ENCODE measurements at places on chromosomes 16 and 17. TPM values are rescaled to one million over a fixed set of nuclear protein-coding genes. Genes with fewer than 3 reads are reported as not detected.

DNA sequence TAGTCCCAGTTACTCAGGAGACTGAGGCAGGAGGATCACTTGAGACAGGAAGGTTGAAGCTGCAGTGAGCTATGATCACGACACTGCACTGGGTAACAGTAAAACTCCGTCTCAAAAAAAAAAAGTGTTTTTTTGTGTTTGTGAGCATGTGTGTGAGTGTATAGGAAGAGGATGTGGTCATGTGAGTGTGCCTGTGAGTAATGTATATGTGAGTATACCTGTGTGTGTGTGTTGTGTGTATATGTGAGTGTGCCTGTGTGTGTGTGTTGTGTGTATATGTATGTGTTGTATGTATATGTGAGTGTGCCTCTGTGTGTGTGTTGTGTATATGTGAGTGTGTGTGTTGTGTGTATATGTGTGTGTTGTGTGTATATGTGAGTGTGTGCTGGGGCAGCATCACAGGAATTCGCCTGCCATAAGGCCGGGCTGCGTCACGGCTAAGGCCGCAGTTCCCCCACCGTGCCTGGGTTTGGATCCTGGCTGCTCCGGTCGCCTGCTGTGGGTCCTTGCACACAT, 21.4 kb upstream of the NPTX1 start:
- no peak for DNase-seq

The ARHGAP44 gene
- total RNA-seq = not detected

GRCh38 chr17:5883775-5884665, 186.2 kb upstream of the WSCD1 start:
- DNase-seq = no peak

DNA sequence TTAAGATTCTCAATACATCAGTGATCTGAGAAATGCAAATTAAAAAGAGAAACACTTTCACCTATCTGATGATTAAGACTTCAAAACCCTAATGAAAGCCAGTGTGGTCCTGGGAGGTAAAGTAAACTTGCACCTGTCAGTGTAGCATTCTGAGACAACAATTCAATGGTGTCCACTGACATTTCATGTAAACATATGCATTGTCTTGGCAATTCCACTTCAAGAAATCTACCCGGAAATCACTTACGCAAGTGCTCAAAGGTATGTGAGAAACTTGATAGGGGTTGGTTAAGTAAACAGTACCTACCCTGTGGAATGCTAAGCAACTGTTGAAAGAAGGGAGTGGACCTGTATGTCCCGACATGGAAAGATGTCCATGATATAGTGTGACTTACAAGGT, 2.1 kb downstream of the ST6GALNAC1 start:
- DNase-seq = no peak

DNA sequence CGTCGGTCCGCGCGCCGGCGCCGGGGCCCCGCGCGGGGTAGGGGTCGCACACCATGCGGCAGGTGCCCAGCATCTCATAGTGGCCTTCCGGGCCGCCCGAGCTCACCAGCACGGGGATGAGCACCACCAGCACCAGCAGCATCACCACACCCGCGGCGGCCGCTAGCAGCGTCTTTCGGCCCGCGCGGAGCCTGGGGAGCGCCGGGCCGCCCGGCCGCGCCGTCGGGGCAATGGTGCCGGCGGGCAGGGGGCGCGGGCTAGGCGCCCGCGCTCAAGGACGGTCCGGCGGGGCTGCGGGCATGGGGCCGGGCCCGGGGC, 237 bp downstream of the C1QL1 start:
- DNase-seq = no peak

The MRM1 gene
- total RNA-seq = 14.6 TPM

DNA sequence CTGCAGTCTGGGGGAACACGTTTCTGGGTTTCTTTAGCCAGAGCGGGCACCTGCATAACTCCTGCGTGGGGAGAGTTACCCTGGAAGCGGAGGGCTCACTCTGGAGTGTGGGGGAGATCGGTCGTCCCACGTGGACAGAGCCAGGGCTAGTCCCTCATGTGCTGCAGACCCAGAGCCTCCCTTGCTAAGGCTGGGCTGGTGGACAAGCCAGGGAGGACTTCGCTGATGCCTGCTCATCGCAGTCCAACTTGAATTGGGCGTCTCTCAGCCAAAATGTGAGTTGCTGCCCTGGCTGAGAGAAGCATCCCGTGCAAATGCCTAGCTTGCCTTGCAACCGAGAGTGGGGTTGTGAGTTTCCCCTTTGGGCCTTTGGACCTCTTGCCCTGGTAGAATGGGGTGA, 986 bp downstream of the CRISPLD2 start:
- DNase-seq = no peak

DNA sequence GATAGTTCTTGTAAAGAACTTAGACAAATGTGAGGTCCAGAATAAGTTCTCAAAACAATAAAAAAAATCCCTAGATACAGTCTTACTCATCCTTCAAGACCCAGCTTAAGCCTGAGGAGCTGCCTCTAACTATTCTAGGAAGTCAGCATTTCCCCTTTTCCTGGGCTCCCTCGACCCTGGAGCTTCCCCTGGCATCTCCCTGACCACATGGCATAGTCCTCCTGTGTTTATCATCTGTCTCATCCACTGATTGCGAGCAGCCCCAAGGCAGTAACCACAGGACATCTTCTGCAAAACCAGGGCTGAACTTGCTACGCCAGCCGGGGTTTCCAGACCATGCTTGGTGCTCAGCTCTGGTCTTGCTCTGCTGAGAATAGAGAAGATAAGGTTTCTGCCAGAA, 36.7 kb upstream of the NLRP1 start:
- DNase-seq = no peak

GRCh38 chr17:33811004-33811760, 443.9 kb upstream of the CCL2 start:
- DNase-seq = no peak

DNA sequence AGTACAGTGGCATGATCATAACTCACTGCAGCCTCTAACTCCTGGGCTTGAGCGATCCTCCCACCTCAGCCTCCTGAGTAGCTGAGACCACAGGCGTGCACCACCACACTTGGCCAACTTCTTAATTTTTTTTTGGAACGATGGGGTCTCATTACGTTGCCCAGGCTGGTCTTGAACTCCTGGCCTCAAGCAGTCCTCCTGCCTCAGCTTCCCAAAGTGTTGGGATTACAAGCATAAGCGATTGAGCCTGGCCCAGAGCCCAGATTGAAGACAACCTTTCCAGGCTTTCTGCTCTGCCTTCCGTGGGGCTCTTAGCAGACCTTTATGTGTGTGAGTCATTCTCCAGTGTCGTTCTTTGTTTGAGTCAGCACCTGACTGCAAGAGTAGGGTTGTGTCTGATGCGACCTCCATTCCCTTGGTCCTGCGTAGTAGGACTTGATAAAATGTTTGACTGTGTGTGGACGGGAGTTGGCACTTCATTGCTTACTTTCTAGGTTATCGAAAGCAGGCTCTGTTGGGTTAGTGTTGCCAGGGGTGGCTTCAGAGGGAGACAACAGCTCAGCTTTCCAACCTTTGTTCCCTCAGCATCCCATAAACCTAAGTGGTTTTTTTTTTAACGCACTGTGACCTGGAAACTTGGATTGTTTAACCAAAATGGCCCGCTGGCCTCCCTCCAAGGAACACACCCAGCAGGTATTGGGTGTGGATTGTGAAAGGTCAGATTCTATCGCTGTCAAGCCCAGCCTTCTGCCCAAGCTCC, 26.4 kb downstream of the EEF2K start:
- DNase-seq = peak; percentile 61

DNA sequence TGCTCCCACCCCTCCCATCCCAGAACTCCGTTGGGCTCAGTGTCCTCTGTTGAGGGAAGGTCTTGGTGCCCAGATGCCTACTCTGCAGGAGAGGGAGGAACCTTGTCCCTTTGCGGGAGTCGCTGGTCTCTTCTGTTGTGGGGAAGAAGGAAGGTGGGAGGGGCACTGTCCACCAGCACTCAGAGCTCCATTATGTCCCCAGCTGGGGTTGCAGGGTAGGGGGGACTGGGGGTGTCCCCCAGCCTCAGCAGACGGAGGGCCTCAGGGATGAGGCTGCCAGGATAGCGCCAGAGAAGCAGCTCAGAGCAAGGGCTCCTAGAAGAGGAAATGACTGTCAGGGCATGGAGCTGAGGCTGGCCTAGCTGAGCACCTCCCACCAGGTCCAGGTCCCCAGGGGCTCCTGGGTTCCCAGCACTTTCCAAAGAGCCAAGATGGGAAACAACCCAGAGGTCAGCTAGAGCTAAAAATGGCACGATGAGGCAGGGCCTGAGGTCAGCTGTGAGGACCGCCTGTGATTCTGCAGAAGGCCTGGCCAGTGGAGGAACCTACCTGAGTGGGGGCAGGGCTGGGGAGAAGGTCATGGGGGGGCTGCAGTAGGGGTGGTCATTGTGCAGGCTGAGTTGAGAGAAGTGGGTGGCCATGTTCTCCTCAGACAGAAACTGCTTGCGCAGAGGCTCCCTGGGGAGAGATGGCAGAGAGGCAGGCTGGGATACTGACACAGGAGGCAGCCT, 893 bp downstream of the HCFC1R1 start:
- DNase-seq = no peak

The KRTAP9-8 gene
- total RNA-seq = not detected

The NBR1 gene
- 65.9 TPM for total RNA-seq

DNA sequence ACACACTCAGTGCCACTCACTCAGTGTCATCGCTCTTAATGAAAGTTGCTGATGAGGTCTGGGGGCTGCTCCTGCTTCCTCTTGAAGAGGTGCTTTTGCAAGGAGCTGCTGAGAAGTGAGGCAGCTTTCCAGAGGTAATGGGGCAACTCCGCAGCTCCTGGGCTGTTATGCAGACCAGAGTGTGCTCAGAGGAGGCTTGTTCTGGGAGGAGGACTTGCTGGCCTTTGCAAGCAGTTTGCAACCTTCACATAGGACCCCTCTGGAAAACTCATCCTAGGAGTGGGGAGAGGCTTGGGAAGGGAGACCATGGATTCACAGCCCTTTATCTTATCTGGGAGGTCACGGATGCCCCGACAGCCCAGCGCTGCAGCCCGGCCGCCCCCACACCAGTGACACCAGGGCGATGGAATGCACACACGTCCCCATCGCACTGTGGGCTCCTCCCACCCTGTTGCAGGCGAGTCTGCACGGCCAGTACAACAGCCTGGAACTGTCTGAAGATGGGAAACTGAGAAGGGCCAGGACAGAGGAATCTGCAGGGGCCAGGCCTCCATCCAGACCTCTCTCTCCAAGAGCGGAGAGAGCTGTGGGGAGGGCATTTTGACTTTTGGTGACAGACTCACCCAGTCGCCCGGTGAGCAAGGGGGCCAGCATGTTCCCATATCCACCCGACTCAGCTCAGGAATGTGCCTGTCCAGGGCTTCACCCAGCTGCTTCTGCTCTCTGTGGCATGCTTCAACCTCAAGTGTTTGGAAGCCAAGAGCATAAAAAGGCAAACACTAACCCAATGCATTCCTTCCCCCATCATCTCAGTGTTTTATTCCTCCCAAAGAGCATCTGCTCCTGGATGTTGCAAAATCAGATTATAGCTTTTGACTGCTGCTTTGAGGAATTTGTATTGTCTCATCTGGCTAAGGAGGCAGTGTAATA, 78.6 kb upstream of the ZNF469 start:
- no peak for DNase-seq

The ZDHHC1 gene
- total RNA-seq = 0.57 TPM

- no peak for DNase-seq
Observed at GRCh38 chr16:69419956-69420355, 4.5 kb upstream of the CYB5B start.

The KRT12 gene
- not detected for total RNA-seq

DNA sequence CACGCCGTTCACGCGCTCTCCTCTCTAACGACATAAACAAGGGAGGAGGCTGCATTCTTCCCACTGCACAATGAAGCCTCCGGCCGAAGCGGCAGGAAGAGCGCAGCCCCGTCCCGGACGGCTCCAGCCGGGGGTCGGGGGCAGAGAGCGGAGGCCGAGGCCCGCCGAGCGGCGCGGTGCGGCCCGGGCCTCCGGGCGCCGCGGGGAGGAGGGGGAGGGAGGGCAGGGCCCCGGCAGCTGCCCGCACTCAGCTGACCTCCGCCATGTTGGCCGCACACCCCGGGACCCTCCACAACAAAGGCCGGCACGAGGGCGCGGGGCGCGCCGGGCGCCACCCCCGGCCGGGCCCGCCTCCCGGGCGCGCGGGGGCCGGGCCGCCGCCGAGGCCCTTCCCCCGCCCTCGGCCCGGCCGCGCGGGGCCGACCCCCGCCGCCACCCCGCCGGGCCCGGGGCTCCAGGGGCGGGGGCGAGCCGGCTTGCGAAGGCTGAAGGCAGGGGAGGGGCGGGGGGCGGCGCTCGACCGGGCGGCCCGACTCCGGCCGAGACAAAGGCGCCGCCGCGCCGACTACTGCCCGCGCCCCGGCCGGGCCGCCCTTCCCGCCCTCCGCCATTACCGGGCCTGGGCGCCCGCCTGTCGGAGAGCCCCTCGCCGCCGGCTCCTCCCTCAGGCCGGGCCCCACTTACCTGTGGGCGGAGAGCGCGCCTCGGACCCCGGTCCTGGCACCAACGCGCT, 527 bp downstream of the SIAH1 start:
- DNase-seq = peak; percentile 36

- no peak for DNase-seq
Observed at GRCh38 chr16:54847207-54847606, 83.5 kb upstream of the IRX5 start.

The HIGD1B gene
- not detected for total RNA-seq

DNA sequence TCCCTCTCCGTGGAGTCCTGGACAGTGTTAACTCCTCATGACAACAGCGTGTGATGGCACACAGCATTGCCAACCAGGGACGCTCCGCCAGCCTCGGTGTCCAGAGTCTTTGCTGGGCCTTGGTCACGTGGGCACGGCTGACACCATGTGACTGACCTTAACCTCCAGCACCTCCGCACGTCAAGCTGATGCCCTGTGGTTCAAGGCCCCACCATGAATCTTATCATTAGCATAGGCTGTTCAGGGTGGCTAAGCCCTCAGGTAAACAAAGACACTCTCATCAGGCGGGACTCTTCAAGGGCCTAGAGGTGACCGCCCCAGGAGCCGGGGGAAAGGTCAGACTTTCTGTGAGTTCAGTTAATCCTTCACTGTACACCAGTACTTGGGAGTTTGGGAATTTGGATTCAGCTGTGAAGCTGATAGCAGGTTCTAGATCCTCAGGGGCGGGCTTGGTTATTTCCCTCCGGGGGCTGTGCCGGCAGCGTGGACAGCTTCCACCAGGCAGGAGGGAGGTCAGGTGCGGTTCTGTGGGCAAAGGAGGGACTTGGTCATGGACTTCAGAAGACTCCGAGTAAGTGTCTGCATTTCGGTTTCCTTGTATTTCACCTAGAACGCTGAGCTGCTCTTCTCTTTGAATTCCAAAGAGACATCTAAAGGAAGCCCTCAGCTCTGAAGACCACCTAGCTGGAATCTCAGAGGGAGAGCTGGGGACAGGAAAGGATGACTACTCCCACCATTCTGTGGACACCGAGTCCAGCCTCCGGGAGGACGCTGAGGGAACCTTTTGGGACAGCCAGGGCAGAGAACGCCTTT, 195.5 kb upstream of the CIBAR2 start:
- no peak for DNase-seq

GRCh38 chr16:49494474-49494873, 120.9 kb downstream of the C16orf78 start:
- DNase-seq = no peak

The GDPD1 gene
- 3.5 TPM for total RNA-seq

- DNase-seq = no peak
Observed at GRCh38 chr16:78505544-78506366, 406.3 kb downstream of the WWOX start.
